ENCODE measurements at places on chromosomes 16 and 17. TPM values are rescaled to one million over a fixed set of nuclear protein-coding genes. Genes with fewer than 3 reads are reported as not detected.

- no peak for DNase-seq
These were observed 346.2 kb upstream of the TBX2 start for GRCh38 chr17:61053469-61053868.

- no peak for DNase-seq
These were observed 559 bp downstream of the CLUH start for GRCh38 chr17:2710803-2711607.

DNA sequence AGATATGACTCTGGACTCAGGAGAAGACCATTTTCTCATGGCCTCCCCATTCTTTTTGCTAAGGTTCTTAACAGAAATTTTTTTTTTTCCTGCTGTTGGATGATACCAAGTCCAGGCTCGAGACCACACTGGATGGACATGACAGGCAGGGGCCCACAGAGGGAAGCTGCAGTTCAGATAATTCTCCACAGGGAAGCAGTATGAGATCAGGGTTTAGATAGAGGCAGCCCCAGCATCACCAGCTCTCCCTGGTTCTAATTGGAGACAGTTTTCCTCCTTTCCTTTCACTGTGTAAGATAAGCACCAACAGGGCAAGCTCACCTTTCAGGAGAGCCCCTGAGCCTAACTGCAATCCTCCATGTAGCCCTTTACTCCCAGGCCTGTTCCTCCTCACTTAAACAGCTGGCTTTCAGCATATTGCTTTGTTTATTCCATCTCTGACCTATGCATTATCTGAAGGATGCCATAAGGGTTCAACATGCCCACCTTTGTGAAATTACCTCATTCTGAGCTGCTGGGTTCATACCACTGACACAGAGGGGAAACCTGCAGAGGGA lies 108.1 kb downstream of the SNX11 start:
- DNase-seq = no peak

GRCh38 chr16:85717393-85718152 lies 28.8 kb upstream of the GINS2 start:
- DNase-seq = no peak

DNA sequence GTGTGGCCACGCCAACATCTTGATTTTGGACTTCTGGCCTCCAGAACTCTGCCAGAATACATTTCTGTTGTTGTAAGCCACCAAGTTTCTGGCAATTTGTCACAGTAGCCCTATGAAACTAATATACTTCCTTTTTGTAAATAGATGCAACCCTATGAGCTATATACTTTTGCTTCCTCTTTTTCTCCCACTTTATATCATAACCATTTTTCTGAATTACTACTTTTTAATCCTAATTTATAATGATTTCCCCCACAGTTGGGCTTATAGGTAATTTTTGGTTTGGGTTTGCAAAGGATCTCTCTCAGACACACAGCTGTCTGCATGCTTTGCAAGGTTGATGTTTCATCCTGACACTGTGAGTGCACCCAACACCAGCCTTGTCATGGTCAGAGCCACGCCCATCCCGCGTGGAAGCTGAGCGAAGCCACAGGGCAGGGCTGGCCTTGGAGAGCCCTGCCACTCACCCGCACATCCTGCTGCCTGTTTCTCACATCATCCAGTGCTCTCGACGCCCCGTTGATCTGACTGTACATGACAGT lies 5.8 kb downstream of the TRIM25 start:
- no peak for DNase-seq

- DNase-seq = no peak
These were observed 431 bp downstream of the DYNC1LI2 start for GRCh38 chr16:66751053-66751302.

DNA sequence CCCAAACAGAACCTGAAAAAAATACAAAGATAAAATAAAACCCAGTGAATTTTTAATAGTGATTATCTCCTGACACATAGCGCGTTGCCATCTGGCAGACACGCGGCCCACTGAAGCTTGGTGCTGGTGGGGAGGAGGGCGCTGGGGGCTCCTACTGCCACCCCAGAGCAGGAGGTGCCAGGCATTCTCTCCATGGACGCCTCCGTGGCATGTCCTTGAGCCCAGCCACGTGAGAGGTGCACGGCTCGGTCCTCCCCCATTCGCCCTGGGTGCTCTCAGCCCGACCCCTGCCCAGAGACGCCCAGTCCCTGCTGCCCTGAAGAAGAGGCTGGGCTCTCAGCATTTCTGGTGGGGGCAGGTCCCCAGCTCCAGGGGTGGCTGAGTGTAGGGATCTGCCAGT lies 142.2 kb upstream of the GSE1 start:
- DNase-seq = no peak

DNA sequence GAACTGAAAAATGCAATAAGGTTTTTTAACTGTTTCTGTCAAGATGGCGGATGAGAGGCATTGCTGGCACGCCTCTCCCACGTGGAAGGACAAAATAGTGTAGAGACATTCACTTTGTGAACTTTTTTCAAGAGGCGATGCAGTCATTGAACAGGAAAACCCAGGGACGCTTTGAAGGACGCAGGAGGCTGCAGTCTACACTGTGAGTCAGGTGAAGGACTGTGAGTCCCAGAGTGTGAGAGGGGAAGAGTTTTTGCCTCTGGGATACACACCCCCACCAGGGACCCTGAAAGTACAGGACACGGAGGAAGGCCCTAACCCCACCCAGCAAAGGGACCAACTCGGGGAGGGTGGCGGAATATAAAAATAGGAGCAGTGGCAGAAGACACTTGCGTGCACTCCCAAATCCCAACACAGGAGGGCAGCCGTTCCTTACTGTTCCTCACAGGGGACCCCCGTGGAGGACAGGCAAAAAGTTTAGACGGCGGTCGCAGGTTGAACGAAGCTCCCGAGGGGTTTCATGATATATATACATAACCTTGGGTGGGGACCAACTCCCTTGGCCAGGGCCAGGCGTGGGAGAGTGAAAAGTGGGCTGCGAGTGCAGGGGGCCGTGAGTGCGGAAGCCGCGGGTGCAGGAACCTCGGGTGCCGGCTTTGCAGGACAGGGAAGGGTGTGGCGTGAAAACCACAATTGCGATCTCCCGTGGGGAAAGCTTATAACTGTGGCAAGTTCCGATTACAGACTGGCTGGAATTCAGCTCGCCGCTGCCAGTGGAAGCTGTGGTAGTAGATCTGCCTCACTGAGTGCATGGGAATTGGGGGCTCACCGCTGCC lies 82.0 kb upstream of the ALOX12 start:
- DNase-seq = peak; percentile 81

DNA sequence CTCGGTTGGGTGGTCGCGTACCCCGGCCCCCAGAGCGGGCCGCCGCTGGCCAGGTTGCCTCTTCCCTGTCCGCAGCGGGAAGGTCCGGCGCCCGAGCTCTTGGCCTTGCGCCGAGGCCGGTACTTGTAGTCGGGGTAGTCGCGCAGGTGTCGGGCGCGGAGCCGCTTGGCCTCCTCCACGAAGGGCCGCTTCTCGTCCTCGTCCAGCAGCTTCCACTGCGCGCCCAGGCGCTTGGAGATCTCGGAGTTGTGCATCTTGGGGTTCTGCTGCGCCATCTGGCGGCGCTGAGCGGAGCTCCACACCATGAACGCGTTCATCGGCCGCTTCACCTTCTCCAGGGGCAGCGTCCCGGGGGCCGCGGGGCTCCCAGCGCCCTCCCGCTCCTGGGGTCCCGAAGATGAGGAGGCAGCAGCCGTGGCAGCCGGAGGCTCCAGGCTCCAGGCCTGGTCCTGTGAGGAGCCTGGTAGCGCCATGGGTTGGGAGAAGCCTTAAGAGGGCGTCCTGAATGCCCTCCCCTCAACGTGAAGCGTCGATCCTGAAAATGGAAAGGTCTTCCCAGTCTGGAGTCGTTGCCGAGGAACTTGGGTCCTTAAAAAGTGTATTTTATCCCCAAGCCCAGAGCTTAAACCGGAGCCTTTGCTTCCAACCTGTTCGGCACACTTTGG lies 558 bp downstream of the SOX15 start:
- peak; percentile 72 for DNase-seq

- DNase-seq = no peak
These were observed 20.2 kb downstream of the IL21R start for GRCh38 chr16:27421961-27422740.

DNA sequence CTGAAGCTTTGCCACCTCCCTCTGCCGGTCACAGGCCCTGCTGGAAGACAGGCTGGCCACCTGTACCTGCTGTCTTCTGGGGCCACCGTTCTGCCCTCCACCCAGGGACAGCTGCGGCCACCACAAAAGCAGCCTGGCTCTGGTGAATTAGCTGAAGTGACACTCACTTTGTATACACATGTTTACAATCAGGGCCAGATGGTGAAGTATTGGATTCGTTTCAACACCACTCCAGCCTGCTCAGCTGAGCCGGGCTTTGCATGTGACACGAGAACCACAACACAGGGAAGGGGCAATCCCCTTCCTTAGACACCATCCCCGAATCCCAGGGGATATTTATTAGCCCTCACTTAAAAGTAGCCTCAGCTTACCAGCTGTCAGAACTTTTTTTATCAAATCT lies 191.5 kb upstream of the RPL38 start:
- DNase-seq = no peak

DNA sequence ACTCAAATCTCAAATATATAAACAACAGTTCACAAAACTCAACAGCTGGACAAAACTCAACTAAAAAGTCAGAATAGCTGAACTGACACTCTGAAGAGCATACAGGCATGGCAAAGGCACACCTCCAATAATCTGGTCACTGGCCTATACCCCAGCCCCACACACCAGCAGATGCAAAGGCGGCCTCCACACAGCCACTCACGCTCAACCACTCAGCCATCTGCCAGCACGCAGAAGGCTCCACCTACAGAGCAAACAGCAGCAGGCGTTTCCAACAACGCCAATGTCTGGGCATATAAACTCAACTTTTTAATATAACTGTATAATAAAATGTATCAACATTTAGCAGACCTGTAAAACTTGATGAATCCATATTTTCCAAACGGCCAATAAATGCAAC lies 17.2 kb downstream of the USP7 start:
- DNase-seq = no peak

- no peak for DNase-seq
These were observed 174.2 kb downstream of the TANC2 start for GRCh38 chr17:63140255-63140654.

DNA sequence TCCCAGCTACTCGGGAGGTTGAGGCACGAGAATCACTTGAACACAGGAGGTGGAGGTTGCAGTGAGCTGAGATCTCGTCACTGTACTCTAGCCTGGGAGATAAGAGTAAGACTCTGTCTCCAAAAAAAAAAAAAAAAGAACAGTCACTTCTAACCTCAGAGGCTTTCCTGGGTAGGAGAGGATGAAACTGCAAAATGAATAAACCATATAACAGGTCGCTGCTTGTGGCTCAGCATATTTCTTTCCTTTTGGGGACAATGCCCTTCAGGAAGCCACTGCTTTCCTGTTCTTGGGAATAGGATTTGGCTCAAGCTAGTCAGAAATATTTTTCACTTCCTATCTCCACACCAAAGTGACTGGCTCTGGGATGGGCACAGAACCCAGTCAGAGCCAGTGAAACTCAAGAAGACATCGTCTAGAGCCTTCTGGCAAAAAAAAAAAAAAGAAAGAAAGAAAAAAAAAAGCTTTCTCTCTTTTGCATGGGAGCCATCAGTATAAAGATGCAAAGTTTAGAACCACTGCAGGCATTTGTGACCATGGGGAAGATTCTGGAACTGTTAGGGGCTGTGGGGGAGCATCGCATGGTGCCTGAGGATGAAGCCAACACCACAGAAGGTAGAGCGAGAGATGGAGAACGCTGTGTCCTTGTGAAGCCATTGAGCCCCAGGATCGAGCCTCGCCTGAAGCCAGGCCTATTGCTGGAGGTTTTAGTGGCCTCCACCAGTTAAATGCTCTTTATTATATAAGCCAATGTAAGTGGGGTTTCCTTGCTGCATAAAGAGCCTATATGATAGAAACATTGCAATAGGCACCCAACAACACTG lies 71.8 kb upstream of the MRTFB start:
- no peak for DNase-seq

DNA sequence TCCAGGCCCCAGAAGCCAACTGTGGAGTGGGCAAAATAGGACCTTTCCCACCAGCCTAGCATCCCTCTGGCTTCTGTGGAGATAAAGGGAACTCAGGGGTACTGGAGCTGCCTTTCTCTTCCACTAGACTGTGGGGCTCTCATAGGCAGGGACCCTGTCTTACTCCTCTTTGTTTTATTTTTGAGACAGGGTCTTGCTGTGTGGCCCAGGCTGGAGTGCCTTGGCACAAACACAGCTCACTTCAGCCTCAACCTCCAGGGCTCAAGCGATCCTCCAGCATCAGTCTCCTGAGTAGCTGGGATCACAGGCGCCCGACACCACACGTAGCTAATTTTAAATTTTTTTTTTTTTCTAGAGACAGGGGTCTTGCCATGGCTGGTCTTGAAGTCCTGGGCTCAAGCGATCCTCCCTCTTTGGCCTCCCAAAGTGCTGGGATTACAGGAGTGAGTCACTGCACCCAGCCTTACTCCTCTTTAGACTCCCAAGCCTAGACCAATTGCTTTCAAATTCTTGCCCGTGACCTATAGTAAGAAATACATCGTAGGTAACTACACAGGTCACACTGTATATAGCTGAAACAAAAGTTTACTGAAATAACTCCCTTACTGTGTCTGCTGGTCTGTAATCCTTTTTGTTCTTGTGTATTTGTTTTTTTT lies 2.6 kb downstream of the RAI1 start:
- DNase-seq = no peak

DNA sequence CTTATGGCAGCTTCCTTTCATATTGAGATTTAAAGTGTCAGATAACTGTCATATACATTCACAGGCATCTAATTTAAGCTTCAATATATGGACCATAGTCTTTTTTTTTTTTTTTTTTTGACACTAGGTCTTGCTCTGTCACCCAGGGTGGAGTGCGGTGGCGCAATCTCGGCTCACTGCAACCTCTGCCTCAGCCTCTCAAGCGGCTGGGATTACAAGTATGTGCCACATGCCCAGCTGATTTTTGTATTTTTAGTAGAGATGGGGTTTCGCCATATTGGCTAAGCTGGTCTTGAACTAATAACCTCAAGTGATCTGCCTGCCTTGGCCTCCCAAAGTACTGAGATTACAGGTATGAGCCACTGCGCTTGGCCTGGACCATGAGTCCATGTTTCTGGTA lies 13.6 kb downstream of the CEP95 start:
- no peak for DNase-seq

- no peak for DNase-seq
These were observed 603.8 kb upstream of the CA10 start for GRCh38 chr17:52762147-52762793.

- DNase-seq = peak; percentile 65
These were observed 13.0 kb downstream of the SARM1 start for GRCh38 chr17:28384281-28385036.

DNA sequence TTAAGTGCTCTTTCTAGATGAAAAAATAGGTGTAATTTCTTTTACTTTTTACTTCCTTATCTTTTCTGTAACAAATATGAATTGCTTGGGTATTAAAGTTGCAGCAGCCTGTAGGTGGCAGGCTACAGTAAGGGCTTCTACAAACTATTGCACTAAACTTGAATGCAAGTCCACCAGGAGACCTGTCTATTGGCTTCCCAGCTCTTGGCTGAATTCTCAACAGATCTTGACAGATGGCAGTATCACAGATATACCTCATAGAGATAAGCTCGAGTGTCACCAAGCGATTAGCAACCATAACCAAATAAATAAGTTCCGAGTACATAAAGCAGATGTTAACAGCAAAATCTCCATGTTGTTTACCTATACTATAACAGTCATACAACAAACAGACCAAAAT lies 5.9 kb downstream of the BBS2 start:
- peak; percentile 9 for DNase-seq

Gene NPIPB9
- total RNA-seq = 5.6 TPM

Gene HOXB7
- total RNA-seq = 1.1 TPM

Gene TBC1D3H
- total RNA-seq = not detected

Gene HP
- total RNA-seq = not detected

Gene KRTAP2-1
- not detected for total RNA-seq

Gene C1QTNF8
- not detected for total RNA-seq

Gene KATNIP
- 15.0 TPM for total RNA-seq

Measured in activated naive CD4-positive, alpha-beta T cell treated with anti-CD3 and anti-CD28 coated beads, Interleukin-2, amount 50 U/mL, for 72 hours (primary cell).